IMR-90 (cell line): ENCODE measurements at places on chromosomes 6 and 20. TPM values are rescaled to one million over a fixed set of nuclear protein-coding genes. Genes with fewer than 3 reads are reported as not detected.

The CYP24A1 gene
- total RNA-seq = not detected in 2 replicates

The DNMT3B gene
- 1.3 and 1.4 TPM in 2 replicates for total RNA-seq

The KIAA1755 gene
- total RNA-seq = 2.2 and 2.5 TPM in 2 replicates

The CST7 gene
- not detected in 2 replicates for total RNA-seq

DNA sequence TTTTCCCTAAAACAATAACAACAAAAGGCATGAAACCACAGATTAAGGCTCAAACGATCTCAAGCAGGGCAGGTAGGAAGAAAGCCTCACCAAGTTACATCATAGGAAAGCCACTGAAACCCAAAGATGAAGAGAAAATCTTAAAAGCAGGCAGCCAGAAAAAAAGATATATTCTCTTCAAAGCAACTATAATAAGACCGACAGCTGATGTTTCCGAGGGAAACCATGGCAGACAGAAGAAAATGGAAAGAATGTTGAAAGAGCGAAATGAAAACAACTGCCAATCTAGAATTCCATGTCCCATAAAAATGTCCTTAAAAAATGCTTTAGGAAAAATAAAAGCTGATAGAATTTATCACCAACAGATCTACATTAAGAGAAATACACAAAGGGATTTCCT lies 161.5 kb upstream of the THBS2 start:
- DNase-seq = no peak

- DNase-seq = no peak
Observed at GRCh38 chr6:69732640-69733039, 64.2 kb downstream of the LMBRD1 start.

- DNase-seq = no peak
Observed at GRCh38 chr6:151275121-151275520, 35.4 kb downstream of the AKAP12 start.

DNA sequence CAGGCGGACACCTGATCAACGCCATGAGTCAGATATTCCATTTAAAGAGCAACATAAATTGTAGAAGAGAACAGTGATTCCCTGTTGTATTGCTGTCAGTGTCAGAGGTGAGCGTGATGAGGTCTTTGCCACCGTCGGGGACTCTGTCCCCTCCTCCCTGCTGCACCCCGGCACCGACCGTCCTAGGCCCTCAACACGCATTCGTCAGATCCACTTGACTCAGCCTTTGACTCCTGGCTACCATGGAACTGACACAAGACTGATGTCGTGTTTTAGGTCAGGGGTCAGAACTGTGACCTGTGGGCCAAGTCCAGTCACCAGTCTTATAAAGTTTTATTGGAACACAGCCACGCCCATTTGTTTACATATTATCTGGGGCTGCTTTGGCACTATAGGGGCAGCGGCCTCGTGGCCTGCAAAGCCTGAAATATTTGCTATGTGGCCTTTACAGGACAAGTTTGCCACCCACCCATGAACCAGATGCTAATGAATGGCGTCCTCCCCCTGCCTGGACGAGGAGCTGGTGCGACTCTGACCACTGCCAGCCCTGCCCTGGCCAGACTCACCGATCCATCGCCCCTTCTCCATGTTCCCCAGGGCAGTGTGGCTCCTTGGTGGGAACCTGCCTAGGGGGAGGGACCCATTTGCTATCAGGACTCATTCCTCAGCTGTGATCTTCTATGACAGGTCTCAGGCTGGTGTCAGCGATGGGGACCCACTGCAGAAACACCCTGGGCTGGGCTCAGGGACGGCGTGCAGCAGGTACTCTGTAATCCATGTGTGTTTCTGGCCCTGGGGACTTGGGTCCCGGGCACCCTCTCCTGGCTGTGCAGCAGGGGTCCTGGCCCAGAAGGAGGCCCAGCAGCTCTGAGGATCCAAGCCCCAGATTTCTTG lies 37.5 kb upstream of the PHACTR3 start:
- DNase-seq = no peak

GRCh38 chr6:109625199-109625598 lies 65.8 kb downstream of the AK9 start:
- DNase-seq = no peak

DNA sequence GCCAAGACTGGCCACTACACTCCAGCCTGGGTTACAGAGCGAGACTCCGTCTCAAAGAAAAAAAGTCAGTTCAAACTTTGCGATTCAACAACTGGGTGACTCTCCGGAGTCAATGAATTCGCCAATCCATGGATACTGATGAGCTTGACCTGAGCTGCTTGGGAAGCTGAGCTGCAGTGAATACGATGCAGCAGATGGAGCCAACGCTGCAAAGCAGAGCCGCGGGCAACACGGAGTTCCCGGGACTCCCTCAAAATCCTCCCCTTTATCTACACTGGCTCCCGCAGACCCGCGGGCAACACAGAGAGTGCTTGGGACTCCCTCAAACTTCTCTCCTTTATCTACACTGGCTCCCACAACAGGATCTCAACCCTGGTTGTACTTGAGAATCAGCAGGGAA lies 62.6 kb upstream of the SALL4 start:
- DNase-seq = no peak

DNA sequence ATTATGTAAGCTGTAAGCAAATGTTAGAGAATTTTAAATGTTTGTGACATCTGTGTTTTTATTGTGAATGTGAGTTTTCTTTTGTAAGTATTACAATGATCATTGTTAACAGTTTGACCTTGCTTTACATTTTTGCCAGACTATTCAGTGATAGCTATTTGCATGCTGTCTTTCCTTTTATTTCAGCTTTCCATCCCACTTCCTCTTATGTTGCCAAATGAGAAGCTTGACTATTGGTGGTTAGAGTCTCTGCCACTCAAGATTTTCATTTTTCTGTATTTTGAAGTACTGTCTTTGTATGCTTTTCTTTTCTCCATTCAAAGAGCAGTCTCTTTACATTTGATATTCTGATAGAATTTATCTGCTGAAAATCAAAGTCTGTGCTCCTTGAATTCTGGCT lies 104.1 kb downstream of the PRIM2 start:
- no peak for DNase-seq

GRCh38 chr6:1461736-1462135 lies 72.4 kb downstream of the FOXF2 start:
- no peak for DNase-seq
